ENCODE measurements at places on chromosomes 16 and 17.
A peak's percentile ranks its signal among the peaks of the same experiment; 100 is the strongest.

GRCh38 chr17:50484386-50485155 lies 5.9 kb downstream of the RSAD1 start:
- no peak for DNase-seq

GRCh38 chr17:57785022-57785421 lies 39.9 kb upstream of the CCDC182 start:
- DNase-seq: no peak

DNA sequence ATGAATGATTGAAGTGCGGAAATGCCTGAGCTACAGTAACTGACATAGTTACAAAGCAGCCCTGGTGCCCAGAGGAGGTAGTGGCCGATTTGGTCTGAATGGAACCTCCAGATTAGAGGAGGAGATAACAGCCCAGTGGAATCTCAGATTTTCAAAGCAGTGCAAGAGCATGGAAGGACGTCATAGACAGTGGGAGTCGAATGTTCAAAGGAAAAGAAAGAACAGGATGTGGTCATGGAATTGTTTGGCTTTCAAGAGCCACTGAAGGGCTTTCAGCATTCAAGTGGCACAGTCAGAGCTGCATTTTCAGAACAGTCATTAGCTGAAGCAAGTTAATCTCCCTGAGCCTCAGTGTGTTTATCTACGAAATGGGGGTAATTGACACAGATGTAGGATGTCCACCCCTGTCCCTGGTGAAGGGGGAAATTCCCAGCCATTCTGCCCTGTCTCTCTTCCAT lies 104.6 kb upstream of the CACNG3 start:
- DNase-seq: no peak

DNA sequence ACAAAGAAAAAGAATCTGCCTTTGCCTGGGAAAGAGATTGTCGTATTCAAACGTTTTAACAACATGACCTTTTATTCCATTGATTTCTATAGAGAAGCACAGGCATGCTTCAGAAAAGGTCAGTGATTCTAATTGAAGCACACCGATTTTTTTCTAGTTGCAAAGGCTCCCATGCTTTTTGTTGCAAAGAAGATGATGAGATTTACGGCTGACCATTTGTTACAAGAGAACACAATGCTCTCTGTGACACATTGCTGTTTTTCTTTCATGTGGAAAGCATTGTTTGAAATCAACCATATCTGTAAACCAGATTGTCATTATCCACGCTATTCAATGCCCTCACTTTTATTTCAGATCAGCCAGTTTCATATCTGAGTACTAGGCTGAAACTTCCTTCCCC lies 99.8 kb downstream of the NLK start:
- DNase-seq: no peak

DNA sequence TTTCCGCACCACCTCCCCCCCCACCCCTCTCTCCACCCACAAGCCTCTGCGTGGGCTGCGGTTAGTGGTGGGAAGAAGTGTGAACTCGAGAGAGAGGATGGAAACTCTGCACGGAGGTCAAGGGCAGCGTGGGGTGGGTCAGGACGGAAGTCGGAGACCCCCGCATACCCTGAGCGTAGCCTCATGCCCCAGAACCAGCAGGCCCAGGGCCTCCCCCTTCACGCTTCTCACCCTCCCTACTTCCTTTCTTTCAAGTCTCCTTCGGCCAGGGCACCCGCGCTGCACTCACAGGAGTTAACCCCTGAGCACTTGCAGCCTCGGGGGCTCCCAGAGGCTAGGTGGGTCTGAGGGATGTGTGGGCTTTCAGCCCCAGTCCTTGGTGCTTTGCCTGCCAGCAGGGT lies 9.2 kb downstream of the TBKBP1 start:
- peak; percentile 40 for DNase-seq

DNA sequence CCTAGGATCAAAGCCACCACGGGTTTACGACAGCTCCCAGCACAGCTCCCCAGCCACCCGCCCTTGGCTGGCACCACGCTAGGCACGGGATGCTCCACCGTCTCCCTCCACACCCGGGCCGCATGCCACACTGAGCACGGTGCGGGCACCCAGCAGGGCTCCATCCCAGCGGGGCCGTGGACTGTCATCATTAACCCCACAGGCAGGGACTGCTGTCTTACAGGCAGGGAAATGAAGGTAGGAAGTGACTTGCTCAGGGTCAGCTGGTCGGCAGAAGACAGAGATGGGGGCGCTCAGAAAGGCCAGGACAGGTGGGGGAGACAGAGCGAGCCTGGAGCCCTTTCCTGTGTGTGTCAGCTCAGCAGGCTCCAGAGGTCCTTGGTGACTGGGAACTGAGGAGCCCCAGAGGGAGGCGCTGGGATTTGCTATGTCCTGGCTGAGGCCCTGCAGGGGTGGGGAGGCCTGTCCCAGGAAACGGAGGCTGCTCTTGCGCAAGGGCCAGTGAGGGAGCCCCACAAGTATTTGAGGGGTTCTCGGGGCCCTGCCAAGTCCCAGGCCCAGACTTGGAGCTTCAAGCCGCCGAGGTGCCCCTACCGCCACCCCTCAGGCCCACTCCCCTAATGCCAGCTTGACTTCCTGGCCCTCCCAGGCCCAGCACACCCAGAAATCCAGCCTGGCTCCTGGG lies 3.2 kb downstream of the UBALD1 start:
- no peak for DNase-seq

DNA sequence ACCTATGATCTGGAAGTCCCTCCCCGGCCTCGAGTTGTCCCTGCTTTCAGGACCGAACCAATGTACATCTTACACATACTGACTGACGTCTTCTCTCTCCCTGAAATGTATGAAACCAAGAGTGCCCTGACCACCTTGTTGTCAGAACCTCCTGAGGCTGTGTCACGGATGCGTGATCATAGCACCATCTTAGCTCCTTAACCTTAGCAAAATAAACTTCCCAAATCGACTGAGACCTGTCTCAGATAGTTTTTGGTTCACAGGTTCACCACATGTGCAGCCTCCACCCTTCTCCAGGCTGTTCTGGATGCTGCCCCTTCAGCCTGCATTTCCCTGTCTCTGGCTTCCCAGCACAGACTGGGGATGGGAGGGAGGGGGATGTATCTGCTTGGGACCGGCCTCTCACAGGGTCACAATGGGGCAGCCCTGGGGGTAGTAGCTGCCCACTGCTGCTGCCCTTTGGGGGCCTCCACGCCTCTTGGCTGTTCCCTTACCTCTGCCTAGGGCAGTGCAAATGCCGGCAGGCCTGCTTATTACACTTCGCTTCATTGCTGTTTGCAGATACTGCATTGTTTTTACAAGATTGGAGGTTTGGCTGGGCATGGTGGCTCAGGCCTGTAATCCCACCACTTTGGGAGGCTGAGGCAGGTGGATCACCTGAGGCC lies 69.8 kb downstream of the NT5M start:
- no peak for DNase-seq

DNA sequence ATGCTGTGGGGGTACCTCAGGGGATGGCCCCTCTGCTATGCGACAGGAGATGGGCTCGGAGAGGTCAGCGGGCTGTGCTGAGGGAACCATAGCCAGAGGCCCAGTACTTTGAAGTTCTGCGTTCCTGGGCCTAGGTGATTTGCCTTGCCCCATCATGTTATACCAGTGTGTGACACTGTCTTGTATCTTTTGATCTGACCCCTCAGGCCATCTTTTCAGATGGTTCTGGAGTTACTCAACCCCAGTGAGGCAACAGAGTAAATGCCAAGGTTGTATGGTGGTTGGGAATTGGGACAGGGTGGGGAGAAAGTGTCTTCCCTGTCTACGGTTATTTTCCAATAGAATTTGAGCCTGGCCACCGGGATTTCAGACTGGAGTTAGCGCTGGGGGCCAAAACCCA lies 8.5 kb downstream of the MSI2 start:
- no peak for DNase-seq

GRCh38 chr17:81685108-81685507 lies 1.3 kb downstream of the HGS start:
- no peak for DNase-seq

DNA sequence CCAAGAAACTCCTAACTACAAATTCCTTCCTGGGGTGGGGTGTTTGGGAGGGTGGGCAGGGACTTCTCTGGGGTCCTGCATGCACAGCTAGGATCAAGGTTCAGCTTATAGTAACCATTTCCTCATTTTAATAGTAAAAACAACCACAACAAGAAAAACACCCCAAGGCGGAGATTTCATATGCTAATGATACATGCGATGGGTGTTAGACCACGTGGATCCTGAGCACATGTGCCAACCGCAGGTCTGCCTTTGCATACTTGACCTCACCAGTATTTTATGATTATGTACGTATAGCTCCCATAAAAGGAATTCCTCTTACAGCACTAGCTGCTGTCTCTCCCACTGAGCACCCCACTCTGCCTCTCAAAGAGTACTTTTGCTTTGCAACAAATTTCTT lies 1.9 kb downstream of the KRTAP4-11 start:
- DNase-seq: no peak

DNA sequence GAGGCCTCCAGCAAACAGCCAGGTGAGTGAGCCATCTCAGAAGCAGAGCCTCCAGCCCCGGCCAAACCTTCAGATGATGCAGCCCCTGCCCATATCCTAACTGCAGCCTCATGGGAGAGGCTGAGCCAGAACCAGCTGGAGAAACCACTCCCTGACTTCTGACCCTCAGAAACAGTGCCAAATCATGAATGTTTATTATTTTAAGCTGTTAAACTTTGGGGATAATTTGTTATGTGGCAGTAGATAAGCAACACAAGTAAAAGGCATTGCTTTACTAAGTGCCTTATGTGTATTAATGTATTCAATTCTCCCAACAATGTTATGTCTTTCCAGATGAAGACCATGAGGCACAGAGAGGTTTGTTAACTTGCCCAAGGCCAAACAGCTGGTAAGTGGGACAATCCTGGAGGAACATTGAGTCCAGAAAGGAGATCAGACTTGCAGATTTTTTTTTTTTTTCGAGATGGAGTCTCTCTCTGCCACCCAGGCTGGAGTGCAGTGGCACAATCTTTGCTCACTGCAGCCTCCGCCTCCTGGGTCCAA lies 59.6 kb downstream of the SOCS1 start:
- no peak for DNase-seq

- no peak for DNase-seq
Measured at GRCh38 chr16:81609323-81609892, 164.8 kb downstream of the CMIP start.

GRCh38 chr16:1545044-1546040 lies 11.9 kb downstream of the TMEM204 start:
- peak; percentile 21 for DNase-seq

- DNase-seq: no peak
Measured at GRCh38 chr16:67935101-67935401, 1.6 kb downstream of the PSMB10 start.

- peak; percentile 61 for DNase-seq
Measured at GRCh38 chr16:80948886-80949493, 57.7 kb downstream of the CMC2 start.

DNA sequence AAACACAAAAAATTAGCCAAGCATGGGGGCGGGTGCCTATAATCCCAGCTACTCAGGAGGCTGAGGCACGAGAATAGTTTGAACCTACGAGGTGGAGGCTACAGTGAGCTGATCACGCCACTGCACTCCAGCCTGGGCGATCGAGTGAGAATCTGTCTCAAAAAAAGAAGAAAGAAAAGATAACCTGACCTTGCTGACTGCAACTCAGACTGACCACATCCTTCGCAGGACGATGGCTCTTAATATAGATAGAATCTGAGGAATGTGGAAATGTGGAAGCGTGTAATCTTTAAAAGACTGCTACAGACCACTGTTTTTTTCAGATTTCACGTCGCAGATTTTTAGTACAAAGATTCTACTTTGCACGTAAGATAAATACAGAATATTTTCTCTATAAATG lies 37.8 kb downstream of the KLHDC4 start:
- no peak for DNase-seq

- no peak for DNase-seq
Measured at GRCh38 chr17:28112181-28112580, 69.7 kb downstream of the NLK start.

DNA sequence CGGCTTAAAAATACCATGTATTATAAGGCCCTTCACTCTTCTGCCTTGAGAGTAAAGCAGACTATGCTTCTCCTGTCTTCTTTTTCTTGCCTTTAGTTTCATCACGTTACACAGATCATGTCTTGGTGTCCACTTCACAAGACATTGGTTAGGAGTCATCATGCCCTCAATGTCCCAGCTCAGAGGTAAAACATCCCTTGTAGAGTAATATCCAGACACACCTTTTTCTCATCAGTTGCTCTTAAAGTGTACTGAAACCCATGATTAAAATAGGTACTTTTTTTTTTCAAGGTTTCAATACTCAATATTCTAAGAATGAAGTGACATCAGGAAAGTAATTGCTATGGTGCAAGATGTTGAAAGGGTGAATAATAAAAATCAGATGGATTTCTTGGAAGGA lies 267.8 kb downstream of the PMP22 start:
- DNase-seq: no peak

DNA sequence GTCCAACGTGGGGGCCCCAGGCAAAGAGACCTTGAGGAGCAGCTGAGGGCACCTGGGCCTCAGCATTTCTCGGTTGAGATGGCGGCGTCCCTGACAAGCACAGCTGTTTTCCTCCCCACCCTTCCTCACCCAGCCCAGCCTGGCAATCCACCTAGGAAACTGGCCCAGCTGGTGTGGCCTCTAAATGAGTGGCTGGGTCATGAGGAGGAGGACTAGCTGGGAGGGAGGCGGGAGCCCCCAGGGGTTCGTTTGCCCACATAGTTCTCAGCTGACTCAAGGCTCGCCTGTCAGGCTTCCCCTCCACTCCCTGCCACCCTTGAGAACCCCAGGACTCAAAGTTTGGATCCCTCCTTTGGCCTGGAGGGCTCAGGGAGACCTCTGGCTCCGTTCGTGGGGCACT lies 5.9 kb downstream of the RNF222 start:
- no peak for DNase-seq

- DNase-seq: no peak
Measured at GRCh38 chr17:69088643-69089200, 28.0 kb upstream of the ABCA9 start.

GRCh38 chr16:29775742-29776408 lies 2.2 kb upstream of the ZG16 start:
- DNase-seq: no peak

GRCh38 chr17:27379888-27380533 lies 76.2 kb upstream of the KSR1 start:
- no peak for DNase-seq

GRCh38 chr17:37231887-37232286 lies 143.9 kb upstream of the C17orf78 start:
- no peak for DNase-seq

- no peak for DNase-seq
Measured at GRCh38 chr17:78628547-78629435, 51.6 kb upstream of the DNAH17 start.

DNA sequence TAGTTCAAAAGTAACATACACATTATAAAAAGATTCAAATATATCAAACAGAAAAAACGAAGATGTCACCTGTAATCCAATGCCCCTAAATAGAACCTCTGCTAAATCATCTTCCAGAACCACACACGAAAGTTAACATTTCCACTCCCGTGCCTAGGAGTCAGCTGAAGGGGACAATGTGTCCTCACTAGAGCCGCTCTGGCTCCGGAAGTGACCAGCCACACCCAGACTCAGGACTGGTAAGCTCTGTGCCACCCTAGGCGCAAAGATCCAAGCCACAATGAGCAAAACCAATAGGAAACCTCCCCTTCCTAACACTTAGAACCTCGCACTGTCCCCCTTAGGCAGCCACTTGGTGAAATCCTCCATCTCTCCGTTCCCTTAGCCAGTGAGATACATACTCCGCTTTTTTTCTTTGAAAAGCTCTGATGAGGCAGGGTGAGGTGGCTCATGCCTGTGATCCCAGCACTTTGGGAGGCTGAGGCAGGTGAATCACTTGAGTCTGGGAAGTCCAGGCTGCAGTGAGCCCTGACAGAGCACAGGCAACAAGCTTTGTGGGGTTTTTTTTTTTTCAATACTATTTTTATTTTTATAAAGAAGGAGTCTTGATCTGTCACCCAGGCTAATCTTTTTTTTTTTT lies 11.8 kb downstream of the CTRB1 start:
- DNase-seq: no peak

GRCh38 chr16:20744922-20745440 lies 3.4 kb upstream of the THUMPD1 start:
- no peak for DNase-seq

Measured in GM12865 (cell line).